ENCODE measurements at places on chromosomes 5 and 9. TPM values are rescaled to one million over a fixed set of nuclear protein-coding genes. Genes with fewer than 3 reads are reported as not detected.

DNA sequence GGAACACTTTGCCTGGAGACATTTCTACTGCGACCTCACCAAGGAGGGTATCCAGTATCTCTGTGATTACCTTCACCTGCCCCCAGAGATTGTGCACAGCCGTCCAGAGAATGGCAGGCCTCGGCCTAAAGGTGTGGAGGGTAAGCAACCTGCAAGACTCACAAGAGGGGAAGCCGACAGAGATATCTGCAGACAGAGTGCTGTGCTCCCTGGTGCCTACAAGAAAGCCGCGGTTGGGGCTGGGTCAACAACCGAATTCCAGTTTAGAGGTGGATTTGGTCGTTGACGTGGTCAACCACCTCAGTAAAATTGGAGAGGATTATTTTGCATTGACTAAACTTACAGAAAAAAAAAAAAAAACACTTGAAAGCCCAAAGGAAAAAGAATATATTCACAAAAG, 107.8 kb upstream of the ISL1 start:
- no peak for DNase-seq

The UBAC1 gene
- total RNA-seq: 38.5 TPM

The FKBP15 gene
- 11.1 TPM for total RNA-seq

DNA sequence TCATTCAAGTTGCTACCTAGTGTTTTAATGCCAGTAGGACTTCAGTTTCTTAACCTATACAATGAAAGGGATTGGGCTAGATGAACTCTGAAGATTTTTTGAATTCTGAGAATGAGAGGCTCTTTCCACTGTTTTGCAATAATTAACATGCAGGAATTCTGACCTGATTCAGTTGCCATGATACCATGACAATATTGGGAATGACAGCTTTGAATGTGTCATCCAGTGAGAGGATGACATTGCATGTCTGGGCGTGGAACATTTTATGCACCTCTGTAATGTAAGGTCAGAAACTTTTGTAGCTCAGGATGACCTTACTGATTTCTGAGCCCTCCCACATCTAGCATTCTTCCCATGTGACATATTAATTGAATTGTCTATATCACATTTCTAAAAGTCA, 30.6 kb upstream of the SPINK5 start:
- peak; percentile 97 for DNase-seq

GRCh38 chr5:154421868-154422267, 23.9 kb upstream of the SAP30L start:
- DNase-seq: no peak

GRCh38 chr9:9100070-9100469, 1300.5 kb upstream of the DMAC1 start:
- DNase-seq: no peak

The FOXD4L6 gene
- total RNA-seq: 0.13 TPM

- DNase-seq: no peak
These were observed 347.7 kb downstream of the CHSY3 start for GRCh38 chr5:130251931-130252330.

GRCh38 chr9:129006328-129007034, 21.6 kb downstream of the SH3GLB2 start:
- peak; percentile 55 for DNase-seq

GRCh38 chr9:89246840-89247239, 64.2 kb upstream of the CKS2 start:
- DNase-seq: no peak

GRCh38 chr9:15018096-15018637, 107.9 kb upstream of the FREM1 start:
- peak; percentile 37 for DNase-seq

DNA sequence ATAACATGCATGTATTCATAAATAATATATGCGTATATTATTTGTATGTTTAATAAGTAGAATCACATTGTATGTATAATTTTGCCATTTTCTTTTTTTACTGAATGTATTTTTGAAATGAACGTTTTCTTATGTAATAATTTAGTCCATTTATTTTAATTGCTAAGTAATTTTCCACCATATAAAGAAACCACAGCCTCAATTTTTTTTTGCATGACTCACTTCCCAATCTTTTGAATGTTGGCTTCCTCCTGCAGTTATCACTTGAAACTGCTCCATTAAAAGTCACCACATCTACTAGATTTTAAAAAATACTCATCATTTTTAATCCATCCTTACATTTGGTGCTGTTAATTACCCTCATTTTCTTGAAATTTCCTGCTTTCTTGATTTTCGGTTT, 363.3 kb upstream of the MEF2C start:
- no peak for DNase-seq

GRCh38 chr9:38368731-38369130, 23.8 kb upstream of the ALDH1B1 start:
- DNase-seq: peak; percentile 85

The FBP1 gene
- total RNA-seq: not detected

- no peak for DNase-seq
These were observed 16.1 kb downstream of the PAIP1 start for GRCh38 chr5:43540746-43541145.

- DNase-seq: peak; percentile 94
These were observed 97.0 kb downstream of the MEF2C start for GRCh38 chr5:88785746-88786565.

DNA sequence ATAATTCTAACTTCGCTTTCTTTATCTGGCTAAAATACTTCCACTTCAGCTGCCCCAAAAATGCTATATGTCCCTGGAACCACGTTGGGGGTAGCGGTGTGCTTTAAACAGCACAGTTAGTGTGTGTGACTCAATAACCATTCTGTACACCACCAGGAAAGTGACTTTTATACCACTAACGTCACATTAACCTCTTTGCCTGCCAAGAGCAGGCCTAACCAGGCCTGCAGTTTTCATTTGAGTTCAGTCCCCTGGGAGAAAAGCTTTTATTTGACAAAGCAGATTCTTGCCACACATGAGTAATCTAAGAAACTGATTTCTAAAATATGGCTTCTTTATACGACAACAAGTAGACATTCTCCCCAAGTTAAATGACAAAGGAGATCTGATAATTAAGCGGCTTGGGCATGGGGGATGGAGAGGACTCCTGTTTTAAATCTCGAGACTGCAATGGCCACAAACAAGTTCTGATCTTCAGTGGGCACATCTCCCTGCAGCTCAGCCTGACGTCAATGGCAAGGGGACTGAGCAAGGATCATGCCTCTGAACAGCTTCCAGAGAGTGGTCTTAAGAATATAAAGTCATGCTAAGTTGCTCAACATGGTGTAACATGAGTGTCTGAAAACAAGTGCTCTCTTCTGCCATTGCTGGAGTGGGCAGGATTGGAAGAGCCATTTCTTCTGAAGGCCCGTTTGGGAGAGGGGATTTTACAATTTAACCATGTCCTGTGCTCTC, 91.8 kb downstream of the GLIS3 start:
- DNase-seq: no peak

- peak; percentile 82 for DNase-seq
These were observed 88.0 kb upstream of the ELL2 start for GRCh38 chr5:96049398-96050272.

- no peak for DNase-seq
These were observed 6.7 kb downstream of the GAPT start for GRCh38 chr5:58497921-58498320.

The FRMD3 gene
- total RNA-seq: 0.51 TPM

DNA sequence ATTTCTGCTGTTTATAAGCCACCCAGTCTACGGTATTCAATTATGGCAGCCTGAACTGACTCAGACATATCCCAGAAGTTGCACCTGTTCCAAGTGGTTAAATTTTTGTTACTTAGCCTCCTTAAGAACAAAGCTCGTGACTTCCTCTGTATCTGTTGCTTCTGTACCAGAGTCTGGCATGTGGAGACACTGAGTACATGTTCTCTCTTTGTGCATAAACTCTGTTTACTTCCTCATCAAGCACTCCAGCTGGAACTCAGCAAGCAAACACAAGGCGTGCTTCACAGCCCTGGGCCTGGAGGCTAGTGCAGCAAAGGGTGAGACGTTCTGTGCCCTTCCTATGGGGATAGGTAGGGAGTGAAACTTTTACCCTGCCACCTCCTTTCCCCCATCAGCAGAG, 19.0 kb downstream of the C9orf152 start:
- DNase-seq: no peak

GRCh38 chr9:111898331-111899096, 1.9 kb downstream of the UGCG start:
- DNase-seq: no peak

The MEIKIN gene
- total RNA-seq: not detected

The HOMER1 gene
- 20.5 TPM for total RNA-seq

DNA sequence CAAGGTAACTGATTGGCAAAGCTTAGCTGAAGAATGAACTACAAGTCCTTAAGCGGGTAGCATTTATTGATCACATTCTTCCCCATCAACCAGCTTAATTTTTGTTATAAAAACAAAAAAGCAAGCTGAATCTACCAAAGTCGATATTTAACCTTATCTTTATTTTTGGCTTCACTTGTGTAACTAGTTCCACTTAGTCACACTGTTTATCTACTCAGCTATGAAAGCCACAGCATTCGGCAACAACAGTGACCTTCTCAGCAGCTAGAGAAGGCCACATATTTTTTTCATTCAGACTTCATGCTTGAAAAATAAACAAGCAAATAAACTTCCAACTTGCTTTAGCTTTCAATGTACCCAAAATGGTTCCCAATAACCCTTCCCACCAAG, 69.4 kb downstream of the KLHL3 start:
- DNase-seq: peak; percentile 6

The AHRR gene
- 0.53 TPM for total RNA-seq

The C5orf52 gene
- not detected for total RNA-seq

- no peak for DNase-seq
These were observed 21.3 kb downstream of the WWC1 start for GRCh38 chr5:168312606-168313295.

The TLX3 gene
- total RNA-seq: not detected

DNA sequence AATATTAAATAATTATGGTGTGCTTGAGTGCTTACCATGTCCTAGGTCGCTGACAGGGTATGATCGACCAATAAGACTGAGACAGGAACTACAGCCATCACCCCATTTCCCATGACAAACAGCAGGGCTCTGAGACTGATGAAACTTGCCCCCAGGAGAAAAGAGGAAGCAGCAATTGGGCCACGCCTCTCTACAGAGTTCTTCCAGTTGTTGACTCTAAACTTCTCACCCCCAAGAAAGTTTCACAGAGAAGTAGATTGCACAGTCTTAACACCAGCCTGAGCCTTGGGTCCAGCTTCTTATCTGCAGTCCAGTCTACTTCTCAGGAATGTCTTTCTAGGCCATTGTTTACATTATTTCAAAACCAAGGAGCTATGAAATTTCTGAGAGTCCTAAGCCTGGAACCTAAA, 182.2 kb upstream of the ANKRD55 start:
- DNase-seq: peak; percentile 21

The ADAMTS16 gene
- not detected for total RNA-seq

- DNase-seq: no peak
These were observed 216.5 kb upstream of the KLF9 start for GRCh38 chr9:70630971-70631370.

DNA sequence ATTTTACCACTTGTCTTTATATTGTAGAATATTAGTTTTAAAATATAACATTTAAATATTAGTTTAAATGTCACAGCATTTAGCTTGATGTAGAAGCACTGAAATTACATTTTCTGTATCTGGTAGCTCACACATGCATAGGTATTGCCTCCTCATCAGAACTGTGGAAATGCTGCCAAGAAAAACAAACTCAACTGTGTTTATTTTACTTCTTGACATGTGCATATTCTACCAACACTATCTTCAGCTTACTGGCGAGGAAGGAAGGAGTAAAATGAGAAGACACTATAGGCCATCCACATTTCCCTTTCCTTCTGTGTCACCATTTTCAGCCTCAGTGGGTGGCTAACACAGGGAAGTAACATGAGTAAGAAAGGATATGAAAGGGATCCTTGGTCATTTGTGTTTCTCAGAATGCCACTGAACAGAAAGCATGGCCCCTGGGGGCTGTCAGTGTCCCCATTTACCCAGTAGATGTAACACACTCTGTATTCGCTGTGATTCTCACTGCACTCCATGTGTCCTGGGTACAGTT, 81.0 kb upstream of the HTR4 start:
- no peak for DNase-seq

- no peak for DNase-seq
These were observed 122.8 kb upstream of the TBC1D2 start for GRCh38 chr9:98378206-98378780.

GRCh38 chr9:119052339-119053030, 316.8 kb downstream of the BRINP1 start:
- DNase-seq: peak; percentile 22

DNA sequence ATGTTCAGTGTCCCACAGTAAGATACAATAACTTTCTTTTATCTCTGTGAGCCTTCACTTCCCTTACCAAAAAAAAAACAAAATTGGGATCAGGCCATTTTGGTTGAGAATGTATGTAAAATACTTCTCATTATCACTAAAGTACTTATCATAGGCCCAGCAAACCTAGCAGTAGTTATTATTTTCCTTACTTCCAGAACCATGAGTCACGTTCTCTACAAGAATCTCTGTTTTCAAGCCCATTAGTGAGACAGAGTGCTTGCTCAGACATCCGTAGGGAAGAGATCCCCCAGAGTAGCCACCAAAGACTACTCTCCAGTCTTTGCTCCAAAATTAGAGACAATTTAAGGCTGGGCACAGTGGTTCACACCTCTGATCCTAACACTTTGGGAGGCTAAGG, 103.9 kb upstream of the NR5A1 start:
- no peak for DNase-seq

The F2RL2 gene
- not detected for total RNA-seq

GRCh38 chr9:83708515-83709158, 879 bp upstream of the UBQLN1 start:
- DNase-seq: peak; percentile 44

DNA sequence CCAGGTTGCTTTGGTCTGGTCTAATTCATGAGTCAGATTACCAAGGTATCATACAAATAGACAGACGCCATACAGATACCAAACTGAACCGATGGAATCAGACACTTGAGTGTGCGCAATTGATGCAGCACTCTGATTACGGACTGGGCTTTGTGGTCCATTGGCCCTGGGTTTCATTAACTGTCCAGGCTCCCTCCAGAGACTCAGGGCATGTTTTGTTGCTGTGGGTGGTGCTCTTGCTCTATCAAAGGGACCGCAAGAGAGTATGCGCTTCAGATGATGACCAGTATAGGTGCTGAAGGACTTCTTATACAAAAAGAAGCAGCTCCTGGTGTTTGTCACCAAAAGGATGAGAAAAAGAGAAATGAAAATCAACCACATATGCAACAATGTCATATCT, 36.9 kb upstream of the ANKRD55 start:
- DNase-seq: no peak

The SH2D3C gene
- total RNA-seq: not detected

DNA sequence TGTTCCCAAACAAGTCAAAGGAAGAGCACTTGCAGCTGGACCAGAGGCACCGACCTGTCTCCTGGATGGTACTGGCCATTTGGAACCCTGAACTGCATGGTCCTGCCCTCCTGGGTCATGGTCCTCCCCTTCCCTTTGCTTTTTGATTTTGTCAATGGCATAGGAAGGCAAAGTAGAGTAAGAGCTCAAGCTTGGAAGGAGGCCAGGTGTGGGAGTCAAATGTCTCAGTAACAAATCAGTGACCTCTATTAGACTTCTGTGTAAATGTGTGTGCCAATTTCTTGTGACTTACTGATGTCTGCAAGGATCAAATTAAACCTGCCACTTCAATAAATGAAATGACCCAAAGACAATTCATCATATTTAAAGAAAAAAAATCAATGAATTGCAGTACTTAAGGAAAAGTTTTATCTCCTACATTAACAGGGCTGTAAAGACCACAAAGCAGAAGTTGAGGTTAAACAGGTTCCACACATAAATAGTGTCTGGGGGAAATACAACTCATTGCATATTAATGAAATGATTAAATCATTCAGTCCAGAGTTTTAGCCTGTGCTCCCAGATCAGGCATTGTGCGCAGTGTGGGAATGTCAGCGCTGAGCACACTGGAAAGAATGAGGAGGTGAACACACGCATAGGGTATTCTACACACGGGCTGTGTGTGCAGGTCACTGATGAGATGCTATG, 32.7 kb downstream of the OSMR start:
- DNase-seq: no peak

The S1PR3 gene
- 0.79 TPM for total RNA-seq

Data from bronchial epithelial cell (primary cell).